NCI-H774 (cell line): ENCODE measurements at places on chromosomes 16 and 17.

DNA sequence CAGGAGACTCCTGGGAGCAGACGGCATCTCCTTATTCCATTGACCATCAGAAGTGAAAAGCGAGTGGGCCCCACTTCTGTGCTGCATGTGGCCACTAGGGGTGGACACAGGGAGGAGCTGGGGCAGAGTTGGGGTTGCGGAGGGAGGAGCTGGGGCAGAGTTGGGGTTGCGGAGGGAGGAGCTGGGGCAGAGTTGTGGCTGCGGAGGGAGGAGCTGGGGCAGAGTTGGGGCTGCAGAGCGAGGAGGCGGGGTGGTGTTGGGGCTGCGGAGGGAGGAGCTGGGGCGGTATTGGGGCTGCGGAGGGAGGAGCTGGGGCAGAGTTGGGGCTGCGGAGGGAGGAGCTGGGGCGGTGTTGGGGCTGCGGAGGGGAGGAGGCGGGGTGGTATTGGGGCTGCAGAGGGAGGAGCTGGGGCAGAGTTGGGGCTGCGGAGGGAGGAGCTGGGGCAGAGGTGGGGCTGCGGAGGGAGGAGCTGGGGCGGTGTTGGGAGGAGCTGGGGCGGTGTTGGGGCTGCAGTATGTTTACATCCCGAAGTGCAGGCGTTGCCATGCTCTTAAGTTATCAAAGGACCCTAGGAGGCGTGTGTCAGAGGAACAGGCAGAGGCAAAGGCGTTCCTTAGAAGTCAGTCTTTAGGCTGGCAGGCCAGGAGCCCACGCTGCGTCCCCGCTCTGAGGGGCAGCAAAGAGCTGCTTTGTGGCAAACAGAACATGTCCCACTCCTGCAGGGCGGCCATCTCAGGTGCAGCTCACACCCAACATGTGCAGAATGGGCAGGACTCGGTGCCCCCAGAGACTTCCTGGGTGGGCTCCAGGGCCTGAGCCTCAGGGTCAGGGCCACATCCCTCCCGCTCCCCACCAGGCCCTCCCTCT is 76.0 kb downstream of the ZNF778 start:
- no peak for DNase-seq

DNA sequence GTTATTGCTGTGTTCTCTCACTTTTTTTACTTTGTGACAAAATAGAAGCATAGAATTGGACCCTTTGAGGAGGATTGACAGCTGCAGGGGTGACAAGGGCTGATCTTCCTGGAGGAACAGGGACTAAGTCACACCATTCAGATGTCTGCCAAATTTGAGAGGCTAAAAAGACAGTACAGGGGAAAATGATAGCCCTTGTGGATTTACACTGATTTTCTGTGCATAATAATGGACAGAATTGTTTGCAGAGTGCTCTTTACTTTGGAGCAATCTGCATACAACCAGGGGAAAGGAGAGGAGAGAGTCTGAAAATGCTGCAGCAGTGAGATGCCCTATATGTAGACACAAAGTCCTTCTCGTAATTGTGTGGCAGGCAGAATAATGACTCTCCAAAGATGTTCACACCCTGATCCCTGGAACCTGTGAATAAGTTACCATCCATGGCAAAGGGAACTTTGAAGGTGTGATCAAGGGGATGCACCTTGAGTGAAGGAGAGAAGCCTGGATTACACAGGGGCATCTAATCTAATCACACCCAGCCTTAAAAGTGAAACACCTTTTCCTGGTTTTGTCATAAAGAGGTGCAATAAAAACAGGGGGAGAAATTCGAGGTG is 221.4 kb upstream of the CPHXL start:
- DNase-seq, result no peak

GRCh38 chr17:42591411-42591810 is 13.9 kb upstream of the PSMC3IP start:
- DNase-seq, result no peak

- DNase-seq, result no peak
Observed at GRCh38 chr17:2084766-2085647, 30.1 kb downstream of the HIC1 start.

- DNase-seq, result no peak
Observed at GRCh38 chr17:64496348-64496785, 487 bp downstream of the POLG2 start.
